Diencephalon (tissue), 1 donor: ENCODE measurements at places on chromosomes 3 and 15. TPM values are rescaled to one million over a fixed set of nuclear protein-coding genes. Genes with fewer than 3 reads are reported as not detected.

FBXO40 gene
- total RNA-seq, result not detected

PFKFB4 gene
- 20.8 TPM for total RNA-seq

FBXW12 gene
- total RNA-seq, result 1.8 TPM

SH3GL3 gene
- 52.8 TPM for total RNA-seq

ACAP2 gene
- 217 TPM for total RNA-seq

PLAAT1 gene
- 13.6 TPM for total RNA-seq

HAUS2 gene
- total RNA-seq, result 47.1 TPM
